Fibroblast of mammary gland (primary cell): ENCODE measurements at places on chromosomes 6 and 20.
A peak's percentile ranks its signal among the peaks of the same experiment; 100 is the strongest.

DNA sequence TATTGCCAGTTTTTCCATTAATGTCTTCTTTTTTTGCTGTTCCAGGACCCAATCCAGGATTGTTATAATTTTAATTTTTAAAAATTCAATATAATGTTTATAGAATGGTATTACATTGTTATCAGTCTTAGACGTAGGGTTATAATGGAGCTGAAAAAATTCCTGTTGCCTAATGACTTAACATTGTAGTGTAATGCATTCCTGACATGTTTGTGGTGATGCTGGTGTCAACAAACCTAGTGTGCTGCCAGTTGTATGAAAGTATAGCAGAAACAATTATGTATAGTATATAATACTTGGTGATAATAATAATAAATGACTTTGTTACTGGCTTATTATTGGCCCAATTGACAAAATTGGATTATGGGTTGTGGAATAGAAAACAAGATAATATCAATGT is 30.4 kb downstream of the KIZ start:
- DNase-seq, result peak; percentile 25

- DNase-seq, result no peak
These were observed 110.2 kb upstream of the RREB1 start for GRCh38 chr6:6997263-6998193.

- no peak for DNase-seq
These were observed 155.0 kb downstream of the GJA10 start for GRCh38 chr6:90049295-90049694.

DNA sequence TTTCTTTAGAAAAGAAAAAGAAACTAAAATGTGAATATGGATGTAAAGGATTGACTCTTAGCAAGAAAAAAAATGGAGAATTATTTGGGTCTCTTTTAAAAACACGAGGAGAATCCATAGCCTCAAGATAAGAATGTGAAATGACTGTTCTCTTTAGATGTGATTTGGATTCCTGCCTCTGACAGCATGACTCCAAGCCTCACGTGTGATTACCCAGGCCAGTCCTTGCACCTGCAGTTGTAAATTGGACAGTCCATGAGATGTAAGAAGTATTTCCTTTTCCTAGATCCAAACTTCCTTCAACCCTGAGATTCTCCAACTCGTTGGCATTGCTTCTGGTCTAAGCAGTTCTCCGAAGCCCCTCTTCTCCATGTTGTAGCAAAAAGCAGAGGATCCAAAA is 31.9 kb downstream of the SLC2A12 start:
- no peak for DNase-seq

DNA sequence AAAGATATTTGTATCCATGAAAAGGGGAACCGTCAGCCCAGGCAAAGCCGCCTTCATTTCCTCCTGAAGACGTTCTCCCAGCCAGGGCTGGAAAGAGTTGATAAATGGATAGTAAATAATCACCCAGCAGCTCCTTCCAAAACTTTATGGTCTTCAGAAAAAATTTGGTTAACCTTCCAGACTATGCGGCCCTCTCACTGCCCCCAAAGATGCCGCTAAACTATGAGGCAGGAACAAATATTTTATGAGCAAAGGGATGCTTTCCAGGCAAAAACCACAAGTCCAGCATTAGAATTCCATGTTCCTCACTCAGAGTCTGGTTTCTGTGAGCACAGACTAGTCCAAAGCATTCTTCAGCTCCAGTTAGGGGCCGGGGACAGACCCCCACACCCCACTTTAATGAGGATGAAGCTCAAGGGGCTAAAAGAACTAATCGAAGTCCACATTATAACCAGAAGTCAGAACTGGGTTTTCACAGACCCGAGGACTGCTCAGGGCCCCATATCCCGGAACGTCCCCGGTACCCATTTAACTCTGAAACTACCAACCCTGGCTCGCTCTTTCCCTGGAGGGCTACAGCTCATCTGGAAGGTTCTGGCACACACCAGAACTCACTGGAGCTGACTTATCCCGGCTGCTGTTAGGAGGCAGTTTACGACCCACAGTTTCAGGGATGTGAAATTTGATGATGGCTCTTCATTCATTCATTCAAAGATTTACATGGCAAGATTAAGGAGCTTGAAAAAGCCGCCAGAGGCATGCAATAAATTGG is 29.4 kb downstream of the BMP7 start:
- DNase-seq, result no peak

- peak; percentile 87 for DNase-seq
These were observed 265.9 kb downstream of the DLL1 start for GRCh38 chr6:170024940-170025339.

DNA sequence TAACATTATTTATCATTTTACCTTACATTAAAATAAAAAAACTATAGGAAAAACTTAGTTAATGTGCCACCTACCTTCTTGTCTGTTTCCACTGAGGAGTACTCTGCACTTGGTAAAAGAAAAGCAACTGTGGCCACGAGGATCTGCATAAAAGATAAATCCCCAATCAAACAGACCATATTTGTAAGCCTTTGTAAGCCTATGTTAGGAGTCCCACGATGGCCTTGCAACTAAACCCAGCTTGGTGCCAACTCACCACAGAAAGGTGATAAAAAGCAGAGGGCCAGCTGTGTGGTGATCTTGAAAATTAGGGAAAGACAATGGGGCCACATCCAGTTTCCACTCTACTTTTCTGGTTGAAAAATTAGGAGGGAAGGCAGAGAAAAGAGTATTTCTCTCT is 156.9 kb downstream of the INSM1 start:
- no peak for DNase-seq

- peak; percentile 76 for DNase-seq
These were observed 86.8 kb upstream of the SNAP25 start for GRCh38 chr20:10131732-10132345.

GRCh38 chr20:49290608-49291191 is 12.8 kb upstream of the ZNFX1 start:
- DNase-seq, result no peak

DNA sequence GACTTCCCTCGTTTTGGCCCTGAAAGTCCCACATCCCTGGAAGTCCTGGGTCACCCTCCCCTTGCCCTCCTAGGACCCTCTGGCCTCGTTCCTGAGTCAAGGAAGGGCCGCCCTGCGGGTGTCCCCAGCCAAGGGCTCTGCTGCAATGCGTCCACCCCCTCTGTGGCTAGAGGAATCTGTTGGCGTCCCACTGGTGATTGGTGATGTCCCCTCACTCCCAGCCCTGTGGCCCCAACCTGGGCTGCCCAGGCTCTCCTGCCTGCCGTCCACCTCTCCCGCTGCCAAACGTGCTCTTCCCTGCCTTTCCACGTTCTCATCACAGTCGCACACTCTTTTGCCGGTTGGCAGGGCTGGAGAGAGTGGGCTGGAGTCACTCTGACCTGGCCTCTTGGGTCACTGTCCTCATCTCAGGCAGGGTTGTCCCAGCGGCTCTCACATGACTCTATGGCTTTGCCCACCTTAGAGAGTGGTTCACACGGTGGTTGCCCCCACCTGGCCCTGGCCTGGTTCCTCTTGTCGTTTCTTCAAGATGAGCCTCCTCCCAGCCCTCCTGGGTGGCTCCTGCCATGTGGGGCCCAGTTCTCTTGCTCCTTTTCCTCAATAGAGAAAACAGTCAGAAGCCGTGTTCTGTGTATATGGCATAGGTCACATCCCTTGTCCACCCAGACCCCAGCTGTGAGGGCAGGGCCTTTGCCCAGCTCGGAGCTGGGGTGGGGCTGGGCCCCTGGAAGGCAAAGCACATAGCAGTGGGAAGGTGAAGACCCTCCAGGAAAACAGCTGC is 100.9 kb downstream of the TMEM242 start:
- no peak for DNase-seq

DNA sequence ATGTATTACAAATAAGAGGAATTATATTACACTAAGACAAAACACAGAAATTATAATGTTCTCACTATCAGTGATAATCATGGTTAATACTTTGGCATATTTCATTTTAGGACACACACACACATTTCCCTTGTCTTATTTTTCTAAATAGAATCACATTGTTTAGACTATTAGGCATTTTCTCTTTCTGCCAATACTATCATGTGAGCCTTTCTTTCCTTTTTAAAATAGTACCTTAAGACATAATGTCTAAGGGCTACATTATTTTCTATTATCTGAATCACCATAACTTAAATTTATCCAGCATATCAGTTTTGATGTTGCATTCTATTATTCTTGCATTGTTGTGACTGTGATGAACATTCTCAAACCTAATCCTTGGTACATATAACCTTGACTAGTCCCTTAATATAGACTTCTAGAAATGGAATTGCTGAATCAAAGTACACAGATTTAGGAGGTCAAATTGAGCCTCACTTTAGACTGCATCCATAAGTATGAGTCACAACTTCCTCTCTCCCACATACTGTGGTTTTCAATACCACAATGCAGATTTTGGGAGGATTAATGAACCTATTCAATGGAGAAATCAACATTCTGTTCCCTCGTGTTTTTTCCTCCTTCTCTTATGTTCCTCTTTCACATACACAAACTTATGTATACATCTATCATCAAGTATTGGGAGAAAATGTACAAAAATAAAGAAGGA is 212.6 kb downstream of the MOXD1 start:
- peak; percentile 85 for DNase-seq

DNA sequence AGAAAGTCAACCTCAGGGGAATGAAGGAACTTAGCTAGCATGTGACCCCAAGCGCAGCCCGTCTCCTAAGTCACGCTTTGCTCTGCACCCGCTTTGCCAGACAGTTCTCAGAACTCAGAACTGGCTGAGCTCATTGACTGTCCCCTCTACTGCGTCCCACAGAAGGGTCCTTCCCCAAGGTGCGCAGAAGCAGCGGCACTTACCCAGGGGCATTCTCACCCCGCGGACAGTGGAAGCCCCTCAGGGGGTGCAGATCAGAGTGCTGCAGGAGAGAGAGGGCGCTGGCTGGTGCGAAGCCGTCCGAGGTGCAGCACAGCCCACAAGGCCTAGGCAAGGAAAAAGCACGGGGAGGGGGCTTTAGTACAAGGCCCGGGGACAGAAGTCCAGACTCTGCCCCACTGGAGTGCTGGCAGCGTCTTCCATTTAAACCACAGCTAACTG is 807 bp downstream of the SNHG17 start:
- DNase-seq, result no peak

- peak; percentile 58 for DNase-seq
These were observed 80.1 kb upstream of the NXT1 start for GRCh38 chr20:23270382-23270911.

GRCh38 chr6:26554697-26555504 is 16.7 kb downstream of the HMGN4 start:
- peak; percentile 73 for DNase-seq

GRCh38 chr20:32329817-32330554 is 28.1 kb upstream of the ASXL1 start:
- DNase-seq, result no peak

DNA sequence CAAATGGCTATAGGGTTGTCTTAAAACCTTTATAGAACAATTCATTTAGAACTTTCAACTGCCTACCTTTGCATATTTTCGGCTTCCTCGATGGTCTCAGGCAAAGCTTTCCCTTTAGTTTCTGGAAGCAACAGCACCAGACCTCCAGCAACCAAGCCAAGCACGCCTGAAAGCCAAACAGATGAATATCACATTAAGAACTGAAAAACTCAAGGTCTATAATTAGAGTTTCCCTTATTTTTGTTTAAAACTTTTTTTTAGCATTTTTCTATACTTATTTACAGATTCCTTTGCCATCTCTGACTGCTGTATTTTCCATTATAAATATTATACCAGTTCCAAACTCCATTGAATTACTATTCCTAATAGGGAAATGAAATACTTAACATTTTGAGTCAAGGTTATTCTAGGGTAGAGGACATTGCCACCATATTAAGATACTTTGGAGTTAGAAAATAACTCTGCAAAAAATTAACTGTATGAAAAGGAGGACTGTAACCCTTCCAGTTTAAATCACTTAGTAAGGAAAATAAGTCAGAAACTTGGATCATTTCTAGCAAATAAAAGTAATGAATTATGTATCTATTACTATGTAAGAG is 33.9 kb downstream of the SLC22A2 start:
- DNase-seq, result no peak

DNA sequence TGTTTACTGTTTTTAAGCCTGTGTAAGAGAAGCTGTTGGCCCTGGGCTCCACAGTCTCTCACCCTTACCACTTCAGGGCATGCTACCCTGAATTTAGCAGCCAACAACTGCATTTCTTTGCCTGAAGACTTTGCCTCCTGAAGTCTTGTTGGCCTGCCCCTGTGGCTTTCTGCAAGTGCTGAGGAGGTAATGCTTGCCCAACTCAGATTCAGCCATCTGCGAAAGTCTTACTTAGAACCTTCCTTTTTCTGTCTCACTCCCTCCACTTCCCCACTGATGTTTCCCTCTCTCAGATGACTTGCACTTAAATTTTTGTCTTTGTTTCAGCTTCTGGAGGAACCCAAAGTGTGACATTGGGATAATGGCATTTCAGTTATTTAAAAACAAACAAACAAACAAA is 11.8 kb upstream of the IBTK start:
- no peak for DNase-seq
